ENCODE measurements at places on chromosomes 5 and 9.

- DNase-seq: no peak
These were observed 45.8 kb upstream of the GARNL3 start for GRCh38 chr9:127218818-127219217.

DNA sequence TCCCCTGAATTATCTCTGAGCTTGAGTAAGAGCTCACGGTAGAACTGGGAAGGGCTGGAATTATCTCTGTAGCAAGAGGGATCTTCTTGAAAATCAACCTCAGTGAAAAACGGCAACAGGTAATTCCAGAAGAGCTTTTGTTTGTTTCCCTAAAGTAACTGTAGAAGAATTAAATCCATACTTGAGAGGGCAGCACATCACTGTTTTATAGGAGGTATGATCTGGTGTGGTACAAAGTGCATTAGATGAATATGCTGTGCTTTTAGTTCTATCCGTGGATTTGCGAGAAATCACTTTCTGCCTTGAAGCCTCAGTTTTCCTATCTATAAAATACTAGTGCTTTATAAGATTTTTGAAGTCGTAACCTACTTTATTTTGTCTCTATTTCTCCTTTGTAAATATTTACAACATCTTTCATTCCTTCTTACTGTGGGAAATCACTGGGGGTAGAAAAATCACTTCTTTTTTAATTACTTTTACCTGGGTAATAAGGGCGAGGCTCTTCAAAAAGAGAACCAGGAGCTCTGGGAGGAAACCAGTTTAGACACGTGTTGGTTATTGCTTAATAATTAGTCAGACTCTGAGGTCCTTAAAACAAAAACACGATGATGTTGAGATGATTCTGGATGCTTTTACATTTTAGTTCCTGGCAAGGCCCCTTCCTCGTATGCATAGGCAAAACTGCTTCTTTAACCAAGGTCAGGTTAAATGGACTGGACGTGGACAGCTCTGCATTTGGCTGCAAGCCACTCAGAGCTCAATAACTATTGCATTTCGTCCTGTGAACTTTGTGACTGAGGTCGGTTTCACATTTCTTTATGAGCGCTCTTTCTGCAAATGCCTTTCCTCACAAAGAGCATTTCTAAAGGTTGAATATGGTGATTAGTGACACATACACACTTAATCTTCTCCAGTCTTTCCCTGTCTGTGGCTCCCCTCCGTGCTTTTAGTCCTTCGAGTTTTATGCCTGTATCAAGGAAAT lies 376.1 kb downstream of the BRINP1 start:
- no peak for DNase-seq

DNA sequence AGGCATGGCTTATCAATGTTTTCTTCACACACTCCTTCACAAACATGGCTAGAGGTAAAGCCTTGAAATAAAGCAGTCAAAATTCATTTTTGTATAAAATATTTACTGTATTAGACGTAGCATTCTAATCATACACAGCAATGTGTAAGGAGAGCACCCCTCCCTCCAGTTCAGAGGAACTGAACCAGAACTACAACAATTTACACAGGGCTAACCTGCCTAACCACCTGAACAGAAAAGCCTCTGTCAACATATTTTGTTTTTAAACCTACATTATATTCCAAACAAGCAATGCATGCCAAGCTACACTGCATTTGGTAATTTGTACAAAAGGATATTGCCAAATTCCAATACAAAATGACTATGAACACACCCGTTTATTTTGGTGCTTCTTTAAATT lies 41.6 kb downstream of the MLLT3 start:
- DNase-seq: no peak

DNA sequence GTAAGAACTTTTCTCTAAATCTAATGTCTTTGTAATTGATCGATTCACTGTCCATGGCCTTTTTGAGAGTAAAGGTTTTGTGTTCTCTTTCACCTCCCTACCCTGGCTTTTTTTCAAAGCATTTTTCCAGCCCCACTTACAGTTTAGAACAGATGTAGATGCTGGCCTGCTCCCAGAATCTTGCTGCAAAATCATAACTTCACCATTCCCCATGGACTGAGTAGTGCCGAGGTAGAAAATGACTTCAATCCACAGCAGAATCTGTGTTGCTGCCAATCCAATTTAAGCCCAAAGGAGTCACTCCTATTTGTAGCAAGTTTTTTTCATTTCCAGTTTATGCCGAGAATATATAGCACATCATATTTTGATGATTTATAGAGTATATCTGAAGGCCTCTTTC lies 46.5 kb upstream of the CEMIP2 start:
- DNase-seq: no peak

GRCh38 chr9:31587146-31587545 lies 797.3 kb upstream of the ACO1 start:
- DNase-seq: no peak

DNA sequence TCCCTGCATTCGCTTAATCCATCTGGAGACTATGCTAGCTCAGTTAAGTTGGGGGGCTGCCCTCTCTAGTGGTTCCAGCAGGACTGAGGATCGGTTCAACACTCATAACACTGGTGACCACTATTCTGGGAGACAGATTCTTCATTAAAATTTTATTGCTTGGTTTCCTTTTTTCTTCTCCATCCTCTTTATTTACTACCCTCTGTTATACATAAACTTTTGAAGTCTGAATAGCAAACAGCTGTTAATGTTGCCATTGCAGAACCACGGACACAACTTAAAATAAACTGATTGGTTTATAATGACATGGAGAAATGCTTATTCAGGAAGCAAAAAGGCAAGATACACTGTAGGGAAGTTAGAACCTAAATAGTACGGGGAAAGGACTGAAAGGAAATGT lies 22.1 kb downstream of the IQGAP2 start:
- DNase-seq: no peak

- DNase-seq: no peak
These were observed 33.8 kb downstream of the TGFBI start for GRCh38 chr5:136062366-136063274.

DNA sequence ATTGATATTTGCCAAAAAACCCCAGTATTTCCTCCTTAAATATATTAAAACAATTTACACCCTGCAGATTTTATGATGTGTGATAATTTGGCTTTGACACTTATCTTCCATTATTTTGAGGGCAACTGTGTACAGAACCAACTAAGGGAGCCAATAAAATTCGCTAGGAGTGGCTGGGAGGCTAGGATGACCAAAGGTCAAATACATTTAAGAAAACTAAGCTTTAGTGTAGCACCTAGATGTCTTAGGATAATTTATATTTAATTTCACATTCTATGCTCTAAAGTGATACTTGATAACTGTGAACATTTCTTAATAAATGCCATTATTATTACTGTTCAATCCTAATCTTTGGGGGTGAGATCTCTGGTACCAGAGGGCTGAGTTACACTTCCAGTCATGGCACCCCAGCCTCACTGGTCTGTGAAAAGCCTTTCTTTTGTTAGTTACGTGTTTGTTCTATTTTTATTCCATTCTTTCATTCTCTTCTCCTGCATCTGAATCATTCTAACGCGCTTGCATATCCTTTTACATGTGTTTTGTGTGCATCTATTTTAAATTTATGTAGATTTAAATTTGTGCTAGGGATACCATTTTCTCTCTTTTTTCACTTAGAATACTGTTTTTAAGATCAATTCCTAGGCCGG lies 19.1 kb downstream of the MSANTD3 start:
- DNase-seq: no peak

DNA sequence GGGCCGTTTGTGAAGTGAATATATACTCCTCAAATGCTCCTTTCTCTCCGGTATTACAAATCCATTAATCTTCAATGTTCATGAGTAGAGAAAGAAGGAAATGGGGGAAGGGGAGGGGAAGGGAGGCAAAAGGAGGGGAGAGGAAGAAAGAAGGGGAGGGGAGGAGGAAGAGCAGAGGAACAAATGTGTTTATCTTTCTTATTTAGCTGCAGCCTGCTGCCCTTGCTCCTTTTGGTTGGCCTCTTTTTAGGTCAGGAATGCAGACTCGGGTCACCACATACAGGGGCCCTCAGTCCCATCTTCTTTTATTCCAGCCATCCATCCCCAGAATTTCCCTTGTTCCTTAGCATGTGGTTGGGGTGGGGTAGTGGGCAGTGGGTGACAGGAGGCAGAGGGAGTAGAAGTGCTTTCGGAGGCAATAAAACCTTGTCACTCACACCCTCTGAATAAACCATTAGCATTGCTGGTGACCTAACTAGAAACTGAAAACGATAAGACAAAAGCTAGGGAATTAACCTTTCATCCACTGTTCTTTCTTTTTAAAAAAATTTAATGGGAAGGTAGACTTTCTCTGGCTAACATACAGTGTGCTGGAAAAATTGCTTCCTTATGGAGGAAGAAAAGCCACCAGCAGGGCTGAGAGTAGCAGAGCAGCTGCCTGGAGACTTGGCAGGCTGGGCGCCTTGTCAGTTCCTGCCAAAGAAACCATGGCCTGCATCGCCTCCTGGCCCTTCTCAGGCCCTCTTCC lies 16.8 kb upstream of the PRLR start:
- DNase-seq: no peak

GRCh38 chr9:94798201-94798600 lies 71.7 kb downstream of the AOPEP start:
- DNase-seq: no peak

All from stimulated activated CD4-positive, alpha-beta T cell treated with anti-CD3 and anti-CD28 coated beads, TNF-alpha, amount 100 ng/mL, for 1 hour (primary cell).